ENCODE measurements at places on chromosomes 5 and 9. TPM values are rescaled to one million over a fixed set of nuclear protein-coding genes. Genes with fewer than 3 reads are reported as not detected.

The LARP1 gene
- total RNA-seq = 142 TPM

The C5 gene
- 11.4 TPM for total RNA-seq

The BICD2 gene
- total RNA-seq = 37.2 TPM

The FAM78A gene
- total RNA-seq = 4.0 TPM

GRCh38 chr9:112751056-112751795, 666 bp downstream of the SNX30 start:
- peak overlapping the region; percentile 83 for H3K4me3 ChIP-seq
- DNase-seq = peak; percentile 79
- H3K36me3 ChIP-seq = no peaks in the 10 kb centered on the region
- no peaks in the 10 kb centered on the region for H3K27me3 ChIP-seq

GRCh38 chr5:155767470-155767869, 559.5 kb upstream of the SGCD start:
- no peak for DNase-seq
- H3K27me3 ChIP-seq = no peaks in the 10 kb centered on the region
- no peaks in the 10 kb centered on the region for H3K36me3 ChIP-seq
- H3K4me3 ChIP-seq = no peak overlapping the region
- H3K4me1 ChIP-seq = no peaks in the 10 kb centered on the region

- H3K4me3 ChIP-seq = no peak overlapping the region
- no peaks in the 10 kb centered on the region for H3K36me3 ChIP-seq
- no peak overlapping the region for H3K27ac ChIP-seq
- no peaks in the 10 kb centered on the region for H3K4me1 ChIP-seq
Observed at GRCh38 chr9:107484117-107484723, 5.3 kb downstream of the KLF4 start.

DNA sequence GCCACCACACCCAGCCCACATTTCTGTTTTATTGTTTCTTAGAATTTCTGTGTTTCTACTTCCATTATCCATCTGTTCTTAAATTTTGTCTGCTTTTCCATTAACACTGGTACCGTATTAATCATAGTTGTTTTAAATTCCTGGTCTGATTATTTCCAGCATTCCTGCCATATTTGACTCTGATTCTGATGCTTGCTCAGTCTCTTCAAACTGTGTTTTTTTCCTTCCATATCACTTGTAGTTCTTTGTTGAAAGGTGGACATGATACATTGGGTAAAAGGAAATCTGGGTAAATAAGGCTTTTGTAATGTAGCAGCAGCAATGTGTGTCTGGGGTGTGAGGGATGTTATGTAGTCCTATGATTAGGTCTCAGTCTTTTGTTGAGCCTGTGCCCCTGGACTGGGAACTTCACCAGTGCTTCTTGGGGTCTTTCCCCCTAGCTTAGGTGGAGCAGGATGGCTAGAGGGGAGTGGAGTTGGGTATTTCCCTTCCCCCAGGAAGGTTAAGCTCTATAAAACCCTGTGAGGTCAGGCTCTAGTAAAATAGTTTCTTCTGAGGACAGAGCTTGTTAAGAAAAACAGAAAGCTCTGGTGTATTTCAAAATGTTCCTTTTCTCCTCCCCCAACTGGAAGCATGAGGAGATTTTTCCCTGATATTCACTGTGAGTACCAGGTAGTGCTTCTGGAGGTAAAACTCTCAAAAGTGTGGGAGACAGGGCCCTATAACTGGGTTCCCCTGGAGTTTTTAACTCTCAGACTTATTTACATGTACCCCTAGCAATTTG, 10.1 kb upstream of the TMOD1 start:
- H3K4me1 ChIP-seq = no peaks in the 10 kb centered on the region
- H3K27me3 ChIP-seq = no peaks in the 10 kb centered on the region
- H3K27ac ChIP-seq = no peak overlapping the region
- H3K36me3 ChIP-seq = peaks cover 2% of the 10 kb centered on the region
- no peak overlapping the region for H3K4me3 ChIP-seq

The FOXD4 gene
- 0.27 TPM for total RNA-seq
